K562 (cell line): ENCODE measurements at places on chromosomes 11 and 22. TPM values are rescaled to one million over a fixed set of nuclear protein-coding genes. Genes with fewer than 3 reads are reported as not detected.

- H3K27me3 ChIP-seq: no peaks in the 10 kb centered on the region
- no peaks in the 10 kb centered on the region for H3K36me3 ChIP-seq
- no peaks in the 10 kb centered on the region for H3K4me1 ChIP-seq
- H3K27ac ChIP-seq: no peak overlapping the region
Measured at GRCh38 chr11:26286472-26287066, 45.4 kb upstream of the ANO3 start.

DNA sequence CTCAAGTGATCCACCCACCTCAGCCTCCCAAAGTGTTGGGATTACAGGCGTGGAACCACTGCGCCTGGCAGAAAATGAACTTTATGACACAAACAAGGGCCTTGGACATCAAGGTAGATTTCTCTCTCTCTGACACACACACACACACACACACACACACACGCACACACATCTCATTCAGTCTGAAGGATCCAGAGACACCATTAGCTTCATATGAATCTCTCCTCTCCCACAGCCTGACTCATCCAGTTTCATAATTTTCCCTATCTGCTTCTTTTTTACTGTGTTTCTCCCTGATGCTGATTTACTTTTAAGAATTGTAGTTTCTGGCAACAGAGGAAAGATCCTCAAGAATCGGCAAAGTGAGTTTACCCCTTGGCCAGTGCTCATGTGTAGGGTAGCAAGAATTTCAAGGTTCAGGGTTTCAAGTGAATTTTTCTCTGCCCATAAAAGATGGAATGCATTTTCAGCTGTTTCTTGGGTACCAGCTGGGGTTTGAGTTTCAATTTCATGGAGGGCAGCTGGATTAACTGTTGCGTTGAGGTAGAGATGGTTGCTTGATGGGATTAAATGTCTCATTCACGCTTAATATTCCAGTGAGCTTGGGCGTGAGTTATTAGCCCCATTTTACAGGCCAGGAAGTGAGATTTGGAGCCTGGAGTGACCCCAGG is 3.5 kb downstream of the MYO18B start:
- no peaks in the 10 kb centered on the region; the same call in 2 of the 3 replicates for H3K36me3 ChIP-seq
- H3K4me3 ChIP-seq: no peak overlapping the region
- peaks cover 61% of the 10 kb centered on the region for H3K4me1 ChIP-seq

DNA sequence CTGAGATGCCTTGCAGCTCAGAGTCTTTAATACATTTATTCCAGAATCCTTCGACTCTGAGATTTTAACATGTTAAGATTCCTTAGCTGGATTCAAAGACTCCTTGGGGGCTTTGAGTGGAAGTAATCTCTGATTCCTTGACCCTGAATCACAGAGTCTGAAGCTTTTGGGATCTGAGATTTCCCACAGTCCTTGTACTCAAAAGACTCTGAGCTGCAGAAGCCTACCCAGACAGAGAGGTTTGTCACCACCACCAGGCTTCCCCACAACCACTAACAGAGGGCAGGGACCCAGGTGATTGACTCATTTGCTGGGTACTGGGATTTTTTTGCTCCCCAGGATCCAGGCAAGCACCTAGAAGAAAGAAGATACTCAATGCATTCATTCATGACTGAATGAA is 1.4 kb upstream of the SERPINH1 start:
- no peak for DNase-seq
- no peaks in the 10 kb centered on the region for H3K27me3 ChIP-seq
- H3K27ac ChIP-seq: peak overlapping the region; percentile 20; the same call in 1 of the 3 replicates
- H3K36me3 ChIP-seq: peaks cover 17% of the 10 kb centered on the region; the same call in 2 of the 3 replicates
- peaks cover 61% of the 10 kb centered on the region for H3K4me1 ChIP-seq

GRCh38 chr11:586376-587316 is 10.4 kb downstream of the PHRF1 start:
- H3K27me3 ChIP-seq: no peaks in the 10 kb centered on the region
- H3K4me1 ChIP-seq: peaks cover 3% of the 10 kb centered on the region; the same call in 2 of the 3 replicates
- peaks cover 89% of the 10 kb centered on the region for H3K36me3 ChIP-seq
- DNase-seq: no peak
- H3K4me3 ChIP-seq: no peak overlapping the region
- H3K27ac ChIP-seq: no peak overlapping the region

RFPL3 gene
- not detected in 2 replicates for total RNA-seq

BARX2 gene
- total RNA-seq: not detected in 2 replicates
